ENCODE measurements at places on chromosomes 7 and 10. TPM values are rescaled to one million over a fixed set of nuclear protein-coding genes. Genes with fewer than 3 reads are reported as not detected.

DNA sequence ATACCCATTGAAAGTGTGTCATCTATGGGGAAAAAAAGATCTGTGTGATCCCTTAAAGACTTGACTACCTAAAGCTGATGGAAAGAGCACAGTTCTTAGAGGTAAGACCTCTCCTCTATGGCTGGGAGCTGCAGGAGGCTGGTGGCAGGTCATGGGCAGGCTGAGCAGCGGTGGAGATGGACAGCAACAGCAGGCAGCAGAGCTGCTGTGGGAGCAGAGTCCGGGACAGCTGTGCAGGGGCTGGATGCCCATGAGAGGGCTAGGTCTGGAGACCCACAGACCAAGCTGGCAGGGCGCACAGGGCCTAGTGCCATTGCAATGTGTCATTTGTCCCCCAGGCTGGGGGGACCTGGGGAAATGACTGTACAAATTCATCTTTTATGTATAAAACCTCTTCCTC lies 13.4 kb upstream of the EPHA1 start:
- DNase-seq, result no peak

DNA sequence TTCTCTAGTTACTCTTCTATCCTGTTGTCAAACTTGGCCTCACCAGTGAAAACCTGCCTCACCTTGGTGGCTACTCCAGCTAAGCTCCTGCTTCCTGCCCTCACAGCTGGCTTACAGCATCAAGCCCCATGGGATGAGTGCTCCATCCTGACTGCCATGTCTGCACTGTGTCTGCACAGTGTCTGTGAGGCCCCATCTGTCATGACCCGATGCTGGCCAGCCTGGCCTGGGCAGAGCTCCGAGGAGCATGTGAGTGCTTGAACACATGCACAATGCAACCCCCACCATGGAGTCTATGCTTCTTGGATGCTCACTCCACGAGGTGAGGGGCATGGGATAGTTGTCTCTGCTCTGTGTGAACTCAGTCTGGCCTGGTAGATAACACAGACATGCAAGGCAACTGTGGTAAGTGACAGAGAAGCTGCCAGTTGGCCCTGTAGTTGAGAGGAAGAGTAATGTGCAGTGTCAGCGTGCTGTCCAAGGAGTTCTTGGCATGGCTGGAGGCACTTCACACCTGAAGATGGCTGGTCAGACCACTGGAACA lies 207.1 kb upstream of the ZNF32 start:
- no peak for DNase-seq

GRCh38 chr10:49241385-49241784 lies 53.2 kb upstream of the TMEM273 start:
- no peak for DNase-seq

- no peak for DNase-seq
These were observed 13.2 kb upstream of the IFRD1 start for GRCh38 chr7:112437072-112437471.

The TBC1D12 gene
- polyA plus RNA-seq, result 8.6 TPM

GRCh38 chr7:138167222-138167621 lies 91.0 kb downstream of the AKR1D1 start:
- DNase-seq, result no peak

- no peak for DNase-seq
These were observed 515 bp downstream of the FASTK start for GRCh38 chr7:151080067-151080521.

- no peak for DNase-seq
These were observed 33.2 kb upstream of the DNAAF5 start for GRCh38 chr7:693280-693679.

GRCh38 chr7:66505009-66505408 lies 123.7 kb upstream of the KCTD7 start:
- no peak for DNase-seq

The IFIT1B gene
- not detected for polyA plus RNA-seq

DNA sequence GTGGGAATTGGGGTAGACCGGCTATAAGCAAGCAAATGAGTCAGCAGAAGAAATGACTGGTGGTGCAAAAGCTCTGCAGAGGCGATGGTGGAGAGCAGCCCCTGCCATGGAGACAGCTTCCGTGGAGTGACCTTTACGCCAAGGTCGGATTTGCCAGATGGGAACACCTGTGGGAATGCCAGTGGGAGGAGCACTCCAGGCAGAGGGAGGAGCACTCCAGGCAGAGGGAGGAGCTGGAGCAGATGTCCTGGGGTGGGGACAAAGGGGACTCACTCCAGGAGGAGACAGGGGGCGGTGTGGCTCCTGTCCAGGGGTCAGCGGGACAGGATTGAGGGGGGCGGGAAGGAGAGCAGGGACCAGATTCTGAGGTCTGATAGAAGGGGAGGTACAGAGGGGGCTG lies 258.8 kb upstream of the CTBP2 start:
- DNase-seq, result no peak

- no peak for DNase-seq
These were observed 1055.5 kb upstream of the GHITM start for GRCh38 chr10:83083831-83084230.

The ANXA8 gene
- 14.3 TPM for polyA plus RNA-seq

The GPR146 gene
- polyA plus RNA-seq, result 43.9 TPM

- no peak for DNase-seq
These were observed 157.4 kb downstream of the ST7 start for GRCh38 chr7:117110480-117111315.

DNA sequence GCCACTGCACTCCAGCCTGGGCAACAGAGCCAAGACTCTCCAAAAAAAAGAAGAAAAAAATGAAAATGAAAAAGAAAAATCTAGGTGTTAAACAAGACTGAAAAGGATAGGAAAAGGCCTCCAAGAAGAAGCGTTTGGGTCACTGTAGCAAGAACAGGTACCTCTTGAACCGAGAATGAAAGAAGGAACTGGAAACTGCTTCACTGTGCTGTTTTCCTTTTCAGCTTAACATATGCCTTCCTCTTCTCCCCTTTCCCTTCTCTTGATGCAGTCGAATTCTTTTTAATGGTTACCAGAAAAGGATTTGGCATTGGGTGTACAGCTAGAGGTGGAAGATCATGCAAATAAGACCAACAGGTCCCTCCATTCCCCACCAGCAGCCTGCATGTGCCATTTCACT lies 28.1 kb downstream of the LRRC4 start:
- DNase-seq, result no peak

GRCh38 chr7:101333912-101334311 lies 12.3 kb upstream of the IFT22 start:
- no peak for DNase-seq

DNA sequence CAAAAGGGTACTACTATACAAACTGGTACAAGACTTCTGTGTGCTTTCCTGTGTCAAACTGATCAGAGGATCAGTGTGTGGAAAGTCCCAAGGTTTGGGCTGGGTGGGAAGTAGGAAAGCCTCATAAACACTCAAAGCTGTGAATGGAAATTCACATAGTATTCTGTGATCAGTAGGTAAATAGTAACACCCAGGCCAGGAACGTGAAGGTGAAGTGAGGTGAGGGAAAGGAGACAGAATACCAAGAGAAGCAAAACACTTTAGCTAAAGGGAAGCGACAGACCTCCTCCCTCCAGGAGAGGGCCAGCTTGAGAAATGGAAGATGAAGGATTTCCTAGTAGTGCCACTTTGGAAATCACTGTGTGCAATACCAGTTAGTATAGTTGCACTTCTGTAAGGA lies 451.9 kb downstream of the KCNMA1 start:
- no peak for DNase-seq

The FGFR2 gene
- polyA plus RNA-seq, result 28.8 TPM

- no peak for DNase-seq
These were observed 97.4 kb downstream of the TWIST1 start for GRCh38 chr7:19020062-19020461.

The LFNG gene
- polyA plus RNA-seq, result 10.7 TPM

DNA sequence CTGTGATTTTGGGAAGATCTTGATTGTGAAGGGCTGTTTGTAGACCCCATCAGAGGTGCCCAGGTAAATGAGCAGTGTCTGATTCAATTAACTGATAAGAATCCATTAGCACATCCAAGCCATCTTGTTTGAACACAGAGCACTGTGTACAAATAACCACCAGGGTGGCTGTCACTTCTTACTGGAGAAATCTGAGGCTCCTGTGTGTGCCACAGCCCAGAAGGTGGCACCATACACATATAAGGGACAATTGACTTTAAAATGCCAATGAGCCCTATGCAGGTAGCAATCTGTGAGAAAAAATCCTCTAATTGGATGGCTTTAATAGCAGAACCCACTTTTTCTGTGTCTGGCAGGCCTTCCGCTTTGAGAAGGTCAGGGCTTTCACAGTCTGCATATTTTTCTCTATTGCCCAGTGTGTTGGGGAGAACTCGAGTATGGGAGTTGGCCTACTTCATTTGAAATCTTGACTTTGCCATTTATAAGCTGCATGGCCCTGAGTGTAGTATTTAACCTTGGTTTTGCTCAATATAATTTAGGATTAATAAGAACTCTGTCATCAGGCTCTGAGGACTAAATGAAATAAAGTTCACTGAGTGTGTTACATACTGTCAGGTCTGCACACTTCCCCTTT lies 517.4 kb downstream of the CCSER2 start:
- no peak for DNase-seq

The LBX1 gene
- not detected for polyA plus RNA-seq

The UCMA gene
- not detected for polyA plus RNA-seq

- no peak for DNase-seq
These were observed 621.2 kb upstream of the NRP1 start for GRCh38 chr10:33955676-33956075.

The PON3 gene
- polyA plus RNA-seq, result 3.7 TPM

The UBE2H gene
- polyA plus RNA-seq, result 43.0 TPM

DNA sequence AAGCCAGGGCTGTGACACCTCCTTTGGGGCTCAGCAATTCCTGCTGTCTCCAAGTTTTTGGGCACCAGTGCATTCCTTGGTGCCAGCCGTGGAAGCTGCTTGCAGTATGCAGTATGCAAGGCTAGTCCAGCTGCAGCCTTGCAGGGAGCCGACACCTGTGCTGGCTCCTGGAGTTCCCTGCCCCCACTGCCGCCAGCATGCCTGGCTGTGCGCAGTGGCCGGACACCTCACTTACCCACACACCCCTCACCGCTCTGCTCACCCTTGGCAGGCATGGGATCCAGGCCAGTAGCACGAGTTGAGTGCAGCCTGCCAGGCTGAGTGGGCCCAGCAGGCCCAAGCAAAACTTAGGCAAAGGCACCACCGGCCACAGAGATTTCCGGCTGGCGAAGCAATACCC lies 77.4 kb downstream of the SAMD9 start:
- DNase-seq, result no peak

DNA sequence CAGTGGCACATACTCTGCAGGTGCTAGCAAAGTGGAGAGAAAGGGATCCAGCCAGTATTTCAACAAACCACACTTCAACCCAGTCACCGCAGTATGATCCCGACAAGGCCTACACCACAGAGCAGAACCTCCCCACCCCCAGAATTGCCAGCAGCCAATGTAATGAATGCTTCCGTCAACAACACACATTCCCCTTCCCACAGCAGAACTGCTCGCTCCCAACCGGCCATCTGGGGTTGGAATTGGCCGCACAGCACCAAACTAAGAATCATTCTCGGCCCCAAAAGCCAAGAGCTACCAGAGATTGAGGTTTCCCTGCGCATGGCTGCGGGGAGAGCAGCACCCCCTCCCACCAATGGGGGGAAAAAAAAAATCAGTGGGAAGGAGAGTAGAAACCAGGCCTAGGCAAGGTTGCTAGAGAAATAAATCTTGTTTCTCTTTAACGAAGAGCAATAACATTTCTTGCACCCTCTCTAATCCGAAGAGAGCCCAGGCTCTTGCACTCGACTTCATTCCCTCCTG lies 1.1 kb downstream of the WASL start:
- DNase-seq, result no peak

GRCh38 chr7:113784316-113784715 lies 134.5 kb downstream of the PPP1R3A start:
- DNase-seq, result no peak

- DNase-seq, result no peak
These were observed 103.2 kb upstream of the CYP26C1 start for GRCh38 chr10:92957223-92958010.

DNA sequence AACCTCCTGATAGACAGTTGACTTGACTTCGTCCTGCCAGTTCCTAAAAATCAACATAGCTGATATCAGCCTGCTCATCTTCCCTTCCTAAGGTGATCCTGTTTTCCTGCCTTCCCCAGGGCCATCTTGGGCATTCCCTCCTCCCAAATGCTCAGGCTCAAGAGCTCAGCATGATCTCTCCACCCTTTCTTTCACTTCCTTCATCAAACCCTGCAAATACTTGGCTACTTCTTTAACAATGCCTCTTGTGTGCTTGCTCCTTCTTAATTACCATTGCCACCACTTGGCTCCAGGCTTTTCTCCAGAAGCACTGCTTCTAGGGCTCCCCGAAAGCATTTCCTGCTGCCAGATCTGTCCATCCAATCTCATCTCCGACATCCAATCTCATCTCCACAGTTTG lies 7.3 kb downstream of the FSCN3 start:
- DNase-seq, result no peak

- no peak for DNase-seq
These were observed 66.9 kb upstream of the SLC25A13 start for GRCh38 chr7:96388620-96389383.

The KCND2 gene
- polyA plus RNA-seq, result 0.20 TPM

- no peak for DNase-seq
These were observed 11.6 kb upstream of the UPP1 start for GRCh38 chr7:48077423-48077822.

The GATA3 gene
- polyA plus RNA-seq, result 17.9 TPM

GRCh38 chr7:148588168-148588567 lies 2.4 kb upstream of the C7orf33 start:
- DNase-seq, result no peak

DNA sequence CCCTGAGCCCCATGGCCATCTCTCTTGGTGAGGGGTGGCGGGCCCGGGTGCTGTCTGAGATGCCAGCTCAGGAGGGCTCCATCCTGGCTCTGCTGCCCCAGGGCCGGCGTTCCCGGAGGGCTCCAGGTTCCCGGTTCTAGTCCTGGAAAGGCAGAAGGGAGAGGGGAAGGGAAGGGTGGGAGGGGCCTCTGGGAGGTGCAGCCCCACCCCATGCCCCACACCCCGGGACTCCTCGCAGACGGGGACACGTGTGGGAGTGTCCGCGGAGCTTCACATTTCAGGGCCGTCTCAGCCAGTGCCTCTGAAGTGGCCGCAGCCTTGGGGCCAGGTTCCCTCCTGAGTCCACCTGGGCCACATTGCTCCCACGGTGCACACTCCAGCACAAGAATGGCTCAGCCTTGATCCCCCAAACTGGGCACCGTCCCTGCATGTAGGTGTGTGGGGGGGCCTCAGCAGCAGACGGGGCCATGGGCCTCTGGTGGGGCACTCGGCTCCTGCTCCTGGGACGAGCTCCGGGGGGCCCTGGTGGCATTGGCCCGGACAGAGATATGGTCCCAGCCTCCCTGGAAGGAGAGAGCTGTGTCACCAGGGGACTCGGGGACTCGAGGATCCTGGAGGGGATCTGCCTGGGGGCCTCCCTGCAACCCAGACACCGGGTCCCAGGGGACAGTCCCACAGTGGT lies 5.8 kb downstream of the BHLHA15 start:
- no peak for DNase-seq

The ZNF365 gene
- 0.10 TPM for polyA plus RNA-seq
